Vagina (tissue), 2 donors: ENCODE measurements at places on chromosomes 11 and 22. TPM values are rescaled to one million over a fixed set of nuclear protein-coding genes. Genes with fewer than 3 reads are reported as not detected.

DNA sequence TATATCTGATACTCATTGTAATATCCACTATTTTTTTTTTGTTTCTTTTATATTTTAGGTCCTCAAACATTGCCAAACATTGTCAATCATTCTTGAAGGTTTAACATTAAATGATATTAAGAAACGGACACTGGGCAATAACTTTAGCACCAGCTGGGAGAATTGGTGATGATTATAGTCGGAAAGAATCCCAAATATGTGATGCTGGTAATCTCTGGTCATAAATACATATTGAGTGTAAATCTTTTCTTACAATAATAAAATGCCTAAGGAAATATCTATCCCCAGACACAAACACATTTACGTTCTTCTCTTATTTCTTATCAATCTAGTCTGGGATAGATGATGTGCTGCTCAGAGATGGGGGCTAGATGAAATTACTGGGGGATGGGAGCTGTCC is 25.2 kb downstream of the OR51E2 start:
- H3K4me1 ChIP-seq, result no peaks in the 10 kb centered on the region
- H3K4me3 ChIP-seq, result no peak overlapping the region
- no peak for DNase-seq

DNA sequence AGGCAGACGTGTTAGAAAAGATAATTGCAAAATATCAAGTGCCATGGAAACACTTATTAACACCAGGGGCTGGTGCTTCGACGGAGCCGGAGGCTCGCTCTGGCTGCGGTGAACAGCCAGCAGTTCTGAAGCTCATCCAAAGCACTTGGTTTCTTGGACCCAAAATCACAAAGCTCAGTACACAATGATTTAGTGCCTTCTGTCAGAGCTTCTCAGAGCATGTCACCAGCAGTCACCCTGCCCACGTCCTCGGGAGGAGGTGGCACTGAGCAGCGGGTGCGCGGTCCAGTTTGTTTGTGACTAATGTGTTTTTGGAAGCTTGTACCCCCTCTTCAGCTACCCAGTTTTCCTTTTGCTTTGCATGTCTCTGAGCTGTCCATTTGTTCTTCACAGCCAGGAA is 58.7 kb upstream of the KIRREL3 start:
- no peaks in the 10 kb centered on the region for H3K27me3 ChIP-seq
- H3K4me1 ChIP-seq, result no peaks in the 10 kb centered on the region
- no peak for DNase-seq
- no peaks in the 10 kb centered on the region for H3K36me3 ChIP-seq

DNA sequence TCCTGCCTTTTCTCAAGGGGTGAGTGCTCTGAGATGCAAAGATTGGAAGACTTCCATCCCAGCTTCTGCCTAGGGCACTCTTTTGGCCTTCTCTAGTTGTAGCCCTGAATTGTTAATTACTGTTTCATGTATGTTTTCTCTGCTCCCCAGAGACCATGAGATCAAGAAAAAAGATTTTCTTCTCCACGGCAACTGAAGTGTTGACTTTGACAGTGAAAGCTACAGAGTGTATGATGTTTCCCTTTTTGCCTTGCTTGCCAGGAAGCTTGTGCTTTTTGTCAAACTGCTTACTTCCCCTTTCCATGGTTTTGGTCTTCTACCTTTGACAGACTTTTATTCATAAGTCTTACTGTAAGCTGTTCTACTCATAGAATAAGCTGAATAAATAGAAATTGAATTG is 23.3 kb upstream of the EIF3D start:
- DNase-seq, result no peak
- H3K36me3 ChIP-seq, result no peaks in the 10 kb centered on the region
- H3K27me3 ChIP-seq, result no peaks in the 10 kb centered on the region
- H3K4me1 ChIP-seq, result no peaks in the 10 kb centered on the region

GRCh38 chr11:37597776-37598175 is 999.7 kb upstream of the RAG2 start:
- no peaks in the 10 kb centered on the region for H3K27me3 ChIP-seq
- DNase-seq, result no peak
- no peak overlapping the region for H3K27ac ChIP-seq
- no peak overlapping the region for H3K4me3 ChIP-seq
- H3K36me3 ChIP-seq, result no peaks in the 10 kb centered on the region

GRCh38 chr11:72727521-72727920 is 24.7 kb downstream of the ARAP1 start:
- H3K27me3 ChIP-seq, result no peaks in the 10 kb centered on the region
- peaks cover 18% of the 10 kb centered on the region for H3K4me1 ChIP-seq
- DNase-seq, result no peak
- H3K36me3 ChIP-seq, result no peaks in the 10 kb centered on the region

The FUT4 gene
- total RNA-seq, result 6.1 TPM

The IFITM1 gene
- 379 TPM for total RNA-seq

The GTSE1 gene
- 2.2 TPM for total RNA-seq
